Heart left ventricle (tissue), 16 donors: ENCODE measurements at places on chromosomes 7 and 10.

- DNase-seq, result no peak
These were observed 8.8 kb downstream of the GATA3 start for GRCh38 chr10:8063128-8063908.

DNA sequence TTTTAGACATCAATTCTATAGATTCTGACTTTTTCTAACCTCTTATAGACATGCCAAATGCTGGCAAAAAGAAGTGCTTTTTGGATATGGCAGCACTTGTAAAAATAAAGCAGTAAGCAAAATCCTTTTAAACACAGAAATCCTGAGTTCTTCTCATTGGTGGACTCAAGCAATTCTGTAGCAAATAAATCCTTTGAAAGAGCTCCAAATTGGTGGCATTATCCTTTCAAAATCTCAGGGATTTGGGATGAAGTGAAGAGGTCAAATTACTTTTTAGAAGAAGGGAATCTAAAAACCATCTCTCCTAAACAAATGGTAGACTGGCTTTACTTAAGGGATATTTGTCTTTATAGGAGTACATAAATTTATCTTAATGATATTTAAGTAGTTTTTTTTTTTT, 17.5 kb upstream of the ASCC1 start:
- DNase-seq, result no peak

DNA sequence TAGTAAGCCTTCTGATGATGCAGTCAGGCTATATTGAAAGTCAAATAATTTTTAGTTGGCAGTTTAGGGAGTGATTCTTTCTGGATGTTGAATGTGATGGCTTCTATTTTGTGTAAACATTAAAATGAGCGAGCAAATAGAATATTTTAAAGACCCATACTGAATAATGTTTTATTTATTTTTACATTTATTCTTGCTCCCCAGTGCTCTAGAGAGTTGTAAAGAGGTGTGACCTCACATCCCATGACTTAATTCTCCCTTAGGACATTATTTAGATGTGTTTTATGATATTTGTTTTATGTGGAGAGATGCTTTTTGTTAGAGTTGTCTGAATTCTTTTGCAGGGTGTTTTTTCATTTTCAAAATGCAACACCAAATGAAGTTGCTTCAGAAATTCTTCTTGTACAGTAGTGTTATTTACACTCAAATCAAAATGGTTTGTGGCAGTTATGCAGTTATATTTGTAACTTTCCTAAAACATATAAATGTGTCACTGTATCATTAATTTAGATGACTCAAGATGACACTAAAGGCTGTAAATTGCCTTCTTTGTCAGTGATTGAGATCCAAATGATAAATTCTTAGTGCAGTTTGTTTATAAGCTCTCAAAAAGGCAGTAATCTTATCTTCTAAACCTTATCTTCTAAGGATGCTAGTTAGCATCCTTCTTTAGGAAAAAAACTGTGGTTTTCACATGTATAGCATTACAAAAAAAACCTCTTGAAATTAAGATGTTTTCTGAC, 12.4 kb downstream of the UMAD1 start:
- DNase-seq, result no peak

- DNase-seq, result no peak
These were observed 101.0 kb downstream of the MYL10 start for GRCh38 chr7:101527844-101528667.

DNA sequence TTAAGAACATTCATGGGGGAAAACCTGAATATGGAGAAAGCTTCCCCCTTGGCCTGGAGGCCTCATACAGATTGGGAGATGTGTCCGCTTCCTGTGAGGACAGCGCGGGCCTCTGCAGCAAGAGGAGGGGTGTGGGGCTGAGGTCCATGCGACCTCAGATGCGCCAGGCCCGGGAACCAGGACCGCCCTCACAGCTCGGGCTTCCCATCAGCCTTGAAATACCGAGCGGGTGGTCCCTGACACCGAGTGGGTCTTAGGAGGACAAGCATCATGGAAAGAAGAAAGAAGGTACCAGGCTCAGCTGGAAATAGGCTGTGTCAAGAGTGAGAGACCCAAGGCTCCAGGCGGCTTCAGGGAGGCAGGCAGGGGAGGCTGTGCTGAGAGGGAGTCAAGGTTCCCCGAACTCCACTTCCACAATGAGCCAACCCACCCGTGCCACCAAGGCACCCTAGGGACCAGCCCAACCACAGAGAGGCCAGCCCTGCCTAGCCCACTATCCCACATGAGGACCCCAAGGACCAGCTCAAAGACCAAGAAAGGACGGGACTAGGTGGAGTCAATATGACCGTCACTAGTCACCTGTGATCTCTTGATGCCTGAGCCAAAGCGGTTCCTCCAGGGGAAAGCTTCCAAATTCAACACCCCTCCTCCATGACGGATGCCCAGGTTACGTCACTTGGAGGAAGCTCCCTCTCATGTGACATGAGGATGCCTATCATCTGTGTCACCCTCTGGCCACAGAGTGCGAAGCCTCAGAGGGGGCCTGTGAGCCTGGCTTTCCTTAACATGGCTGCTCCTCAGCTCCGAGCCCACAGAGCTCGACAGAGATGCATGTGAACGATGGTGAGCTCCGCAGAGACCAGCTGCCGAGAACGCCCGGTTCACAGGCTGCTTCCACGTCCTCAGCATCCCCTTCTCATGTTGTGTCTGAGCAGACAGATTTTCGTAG, 103.7 kb downstream of the TCERG1L start:
- no peak for DNase-seq

DNA sequence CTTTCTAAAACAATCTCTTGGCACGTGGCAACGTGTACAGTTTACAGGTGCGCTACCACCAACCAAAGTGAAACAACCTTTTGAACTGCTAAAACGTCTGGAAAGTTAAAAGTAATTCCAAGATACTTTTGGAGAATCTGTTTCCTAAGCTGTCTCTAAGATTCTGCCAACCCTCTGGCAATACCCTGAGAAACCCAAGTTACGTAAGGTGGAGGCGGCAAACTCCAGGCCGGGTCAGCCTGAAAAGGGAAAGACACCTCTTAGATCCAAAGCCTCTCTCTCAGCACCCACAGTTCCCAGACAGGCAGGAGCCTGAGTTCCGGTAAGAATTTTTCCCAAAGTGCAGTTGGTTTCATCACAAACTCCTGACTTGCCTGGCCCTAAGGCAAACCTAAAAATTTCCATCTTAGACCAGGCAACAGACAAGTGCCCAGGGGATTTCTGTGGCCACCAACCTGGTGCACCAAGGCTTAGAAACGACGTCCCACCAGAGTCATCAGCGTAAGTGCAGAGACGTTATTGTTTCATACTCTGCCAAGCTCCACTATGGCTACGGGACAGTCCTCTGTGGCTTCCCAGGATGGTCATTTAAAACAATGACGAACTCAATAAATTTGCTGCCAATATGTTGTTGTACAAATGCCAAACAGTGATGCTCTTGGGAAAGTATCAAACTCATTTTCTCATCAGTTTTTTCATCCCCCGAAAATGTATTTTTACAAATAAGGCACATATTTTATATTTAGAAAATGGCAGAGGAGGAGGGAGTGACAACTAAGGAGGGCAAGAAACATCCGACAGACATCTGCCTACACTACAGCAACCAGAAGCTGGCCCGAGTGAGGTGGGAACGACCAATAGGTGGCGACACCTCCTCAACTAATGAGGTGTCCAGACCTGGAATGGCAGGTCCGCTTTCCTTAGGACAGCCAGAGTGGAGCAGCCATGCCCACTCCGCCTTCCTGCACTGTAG, 205.8 kb upstream of the FRMD4A start:
- peak; percentile 77 for DNase-seq

DNA sequence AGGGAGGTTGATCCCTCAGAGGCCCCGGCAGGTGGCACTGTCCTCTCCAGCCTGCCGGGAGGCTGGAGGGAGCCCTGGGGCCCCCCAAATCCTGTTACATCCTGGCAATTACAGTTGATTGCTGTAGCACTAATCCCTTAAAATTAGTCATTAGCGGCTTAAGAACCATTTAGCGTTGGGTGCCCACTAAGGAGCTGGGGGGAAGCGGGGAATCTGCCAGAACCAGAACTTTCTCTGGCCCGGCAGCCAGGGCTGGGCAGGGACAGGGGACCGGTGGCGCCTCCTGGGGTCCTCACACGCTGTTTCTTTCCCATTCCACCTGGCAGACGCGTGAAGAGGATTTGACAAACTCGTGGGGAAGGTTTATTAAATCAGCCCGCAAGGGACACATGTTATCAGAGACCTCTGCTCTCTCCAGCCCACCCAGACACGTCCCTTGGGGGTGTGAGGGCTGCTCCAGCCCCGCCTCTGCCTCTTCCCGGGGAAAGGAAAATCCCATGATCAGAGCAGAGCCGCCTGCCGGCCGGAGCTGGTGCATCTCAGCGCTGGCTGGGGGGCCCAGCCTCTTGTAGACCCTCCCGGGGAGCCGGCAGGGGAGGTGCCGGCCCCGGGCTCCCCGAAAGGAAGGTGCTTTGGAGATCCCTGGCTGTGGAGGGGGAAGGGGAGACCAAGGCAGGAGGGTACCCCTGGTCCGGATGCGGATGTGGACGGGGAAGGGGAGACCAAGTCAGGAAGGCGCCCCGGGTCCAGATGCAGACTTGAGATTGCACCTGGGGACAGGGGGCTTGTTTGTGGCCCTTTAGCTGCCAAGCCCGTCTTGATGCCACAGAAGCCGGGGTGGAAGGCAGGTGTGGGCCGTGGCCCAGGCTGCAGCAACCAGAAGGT, 142.7 kb downstream of the ELFN1 start:
- DNase-seq, result no peak

GRCh38 chr10:103969436-103969835, 2.5 kb downstream of the SLK start:
- no peak for DNase-seq

- DNase-seq, result no peak
These were observed 50.3 kb downstream of the COL26A1 start for GRCh38 chr7:101412976-101413375.

DNA sequence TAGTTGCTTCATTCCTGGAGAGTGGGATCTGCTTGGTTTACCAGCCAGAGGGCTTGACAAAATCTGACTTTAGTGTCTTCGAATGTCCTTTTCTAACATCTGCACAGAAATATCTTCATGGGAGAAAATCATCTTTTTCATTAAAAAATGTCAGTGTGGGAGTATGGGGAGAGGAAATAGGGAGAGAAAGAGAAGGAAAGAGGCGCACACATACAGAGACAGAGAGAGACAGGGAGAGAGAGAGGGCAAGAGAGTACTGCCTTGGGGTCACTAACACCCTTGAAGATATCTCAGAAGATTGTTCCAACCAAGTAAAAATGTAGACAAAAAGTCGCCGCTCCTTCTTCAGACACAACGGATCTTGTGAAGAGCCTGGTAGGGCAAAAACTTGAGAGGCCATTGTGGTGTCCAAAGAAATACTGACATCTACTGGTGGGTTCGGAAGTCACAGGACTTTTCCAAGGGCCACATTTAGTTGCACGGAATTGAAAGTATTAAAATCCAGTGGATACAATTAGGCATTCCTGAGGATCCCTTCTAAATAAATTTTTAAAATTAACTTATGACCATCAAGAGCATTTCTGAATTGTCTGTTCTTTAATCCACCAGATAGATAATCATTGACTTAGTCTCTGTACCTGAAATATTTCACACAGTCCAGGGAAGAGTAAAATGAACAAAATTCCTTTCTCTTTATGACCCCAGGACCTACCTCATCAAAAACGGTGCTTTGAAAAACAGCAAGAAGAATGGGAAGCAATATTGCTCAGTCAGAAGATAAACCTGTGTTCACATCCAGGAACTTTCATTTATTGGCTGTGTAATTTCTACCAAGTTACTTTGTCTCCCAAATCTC, 29.7 kb downstream of the VIM start:
- DNase-seq, result peak; percentile 49

DNA sequence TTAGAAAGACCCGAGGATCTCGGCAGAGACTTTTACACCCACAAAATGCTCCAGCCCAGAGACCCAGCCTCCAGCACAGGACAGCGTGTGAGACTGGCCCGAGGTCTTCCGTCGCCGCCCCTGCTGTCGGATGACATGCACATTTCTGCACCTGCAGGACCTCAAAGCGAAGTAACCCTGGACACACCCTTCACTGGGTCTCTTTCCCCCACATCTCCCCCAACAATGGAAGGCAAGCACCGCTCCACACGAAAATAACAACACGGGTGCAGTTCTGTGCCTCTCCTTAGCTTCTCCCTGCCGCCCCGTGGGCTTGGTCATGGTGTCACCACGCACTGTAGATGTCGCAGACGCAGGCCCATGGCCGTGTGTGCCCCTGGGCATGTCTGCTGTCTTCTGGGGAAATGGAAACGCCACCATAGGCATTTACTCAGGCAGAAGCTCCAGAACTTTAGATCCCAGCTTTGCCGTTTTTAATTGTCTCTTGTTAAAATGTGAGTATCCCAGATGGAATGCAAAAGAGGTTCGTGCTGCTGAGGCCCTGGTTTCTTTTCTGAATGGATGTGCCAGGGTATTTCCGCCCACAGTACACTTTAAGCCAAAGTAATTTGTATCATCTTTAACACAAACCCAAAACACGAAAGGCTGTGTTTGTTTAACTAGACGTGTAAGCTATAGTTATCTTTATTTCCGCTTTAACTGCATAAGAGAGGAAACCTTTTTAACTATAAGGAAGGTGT, 237.9 kb downstream of the MGMT start:
- no peak for DNase-seq

GRCh38 chr10:63713191-63714144, 192.3 kb downstream of the REEP3 start:
- DNase-seq, result peak; percentile 84

GRCh38 chr10:62735464-62736167, 68.9 kb upstream of the ADO start:
- no peak for DNase-seq

- DNase-seq, result peak; percentile 69
These were observed 2.8 kb upstream of the DEPP1 start for GRCh38 chr10:44981172-44982113.

GRCh38 chr7:148772297-148773089, 73.8 kb downstream of the CUL1 start:
- no peak for DNase-seq

DNA sequence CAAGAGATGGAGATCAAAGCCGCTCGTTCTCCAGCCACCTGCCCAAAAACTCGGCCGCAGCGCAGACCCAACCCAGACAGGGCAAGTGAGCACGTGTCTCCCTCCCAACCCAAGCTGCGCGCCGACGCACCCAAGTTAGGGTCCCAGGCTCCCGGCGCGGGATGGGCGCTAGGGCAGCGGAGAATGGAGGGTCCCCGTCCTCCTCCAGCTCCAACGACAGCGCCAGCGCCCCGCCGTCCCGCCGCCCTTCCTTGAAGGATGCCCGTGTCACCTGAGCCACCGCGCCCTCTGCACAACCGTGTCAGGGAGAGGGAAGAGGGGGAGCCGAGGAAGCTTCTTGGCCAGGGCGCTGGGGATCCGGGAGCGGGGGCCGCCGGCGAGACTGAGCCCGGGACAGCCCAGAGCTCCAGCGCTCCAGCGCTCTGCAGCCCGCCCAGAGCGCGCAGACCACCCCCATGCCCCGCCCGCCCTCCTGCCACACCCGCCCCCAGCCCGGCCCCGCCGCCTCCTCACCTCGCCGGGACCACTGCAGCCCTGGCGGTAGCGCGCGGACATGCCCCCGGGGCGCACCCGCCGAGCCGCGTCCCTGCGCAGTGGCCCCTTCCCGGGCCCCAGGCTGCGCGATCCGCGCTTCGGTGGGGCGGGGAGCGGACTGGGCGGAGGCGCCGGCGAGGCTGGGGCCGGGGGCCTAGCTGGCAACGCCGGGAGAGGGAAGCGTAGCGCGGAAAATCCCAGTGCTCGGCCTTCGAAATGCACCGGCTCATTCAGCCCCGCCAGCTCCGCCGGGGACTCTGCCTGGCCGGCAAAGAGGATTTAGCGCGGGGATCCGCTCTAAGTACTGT, at the start of gene SLC16A12:
SLC16A12 (minus strand) TSS at position 424 of the 842 bp plus-strand sequence. CDS start 73,016 bp downstream, outside the sequence.
- peak; percentile 39 for DNase-seq
